ENCODE measurements at places on chromosomes 6 and 20. TPM values are rescaled to one million over a fixed set of nuclear protein-coding genes. Genes with fewer than 3 reads are reported as not detected.

GRCh38 chr20:39399463-39399862 is 437.3 kb downstream of the DHX35 start:
- no peak for DNase-seq

- DNase-seq: no peak
Observed at GRCh38 chr6:41404182-41404845, 68.9 kb downstream of the NCR2 start.

DNA sequence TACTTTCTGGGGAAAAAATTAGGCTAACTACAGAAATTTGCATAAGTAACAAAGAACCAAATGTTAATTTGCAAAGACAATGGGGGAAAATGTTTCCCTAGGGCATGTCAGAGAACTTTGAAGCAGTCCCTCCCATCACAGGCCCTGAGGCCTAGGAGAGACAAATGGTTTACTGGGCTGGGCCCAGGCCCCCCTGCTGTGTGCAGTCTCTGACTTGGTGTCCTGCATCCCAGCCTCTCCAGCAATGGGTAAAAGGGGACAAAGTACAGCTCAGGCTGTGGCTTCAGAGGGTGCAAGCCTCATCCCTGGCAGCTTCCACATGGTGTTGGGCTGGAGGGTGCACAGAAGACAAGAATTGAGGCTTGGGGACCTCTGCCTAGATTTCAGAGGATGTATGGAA is 788.4 kb downstream of the FRK start:
- DNase-seq: no peak

DNA sequence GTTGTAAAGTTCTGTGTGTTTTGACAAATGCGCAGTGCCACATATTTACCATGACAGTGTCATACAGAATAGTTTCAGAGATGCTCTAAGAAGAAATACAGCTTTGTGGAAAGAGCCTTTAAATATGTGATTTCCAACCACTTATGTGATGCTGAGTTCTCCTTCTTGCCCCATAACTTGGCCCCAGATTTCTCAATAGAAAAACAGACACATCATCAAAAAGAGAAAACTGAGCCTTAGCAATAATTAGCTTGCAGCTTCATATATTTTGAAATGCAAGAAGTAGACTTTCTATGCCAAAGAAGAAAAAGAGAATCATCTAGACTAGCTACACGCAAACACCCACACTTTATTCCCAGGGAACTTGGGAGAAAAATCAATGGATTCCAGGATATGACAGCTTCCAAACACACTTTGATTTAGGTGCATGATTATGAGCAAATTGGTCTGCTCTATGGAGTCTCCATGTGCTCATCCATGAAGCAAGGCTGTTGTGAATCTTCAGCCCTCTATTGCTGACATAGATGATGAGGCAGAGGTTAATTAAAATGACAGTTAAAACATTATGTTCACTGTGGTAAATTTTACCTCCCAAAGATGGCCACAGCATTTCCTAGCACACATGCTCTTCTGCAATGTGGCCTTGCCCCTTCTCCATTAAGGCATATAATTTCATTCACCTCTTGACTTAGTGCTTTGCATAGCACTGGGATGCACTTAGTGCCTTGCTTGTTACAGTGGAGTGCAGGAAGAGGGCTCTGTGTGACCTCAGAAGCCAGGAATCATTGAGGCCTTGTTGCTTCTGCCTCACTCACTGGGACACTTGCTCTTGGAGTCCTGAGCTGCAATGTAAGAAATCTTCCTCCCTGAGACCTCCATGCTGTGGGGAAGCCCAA is 174.6 kb downstream of the SYNDIG1 start:
- no peak for DNase-seq

- DNase-seq: no peak
Observed at GRCh38 chr20:45971425-45971674, 653 bp downstream of the ZNF335 start.

GRCh38 chr6:2028457-2029038 is 216.9 kb downstream of the GMDS start:
- DNase-seq: no peak

DNA sequence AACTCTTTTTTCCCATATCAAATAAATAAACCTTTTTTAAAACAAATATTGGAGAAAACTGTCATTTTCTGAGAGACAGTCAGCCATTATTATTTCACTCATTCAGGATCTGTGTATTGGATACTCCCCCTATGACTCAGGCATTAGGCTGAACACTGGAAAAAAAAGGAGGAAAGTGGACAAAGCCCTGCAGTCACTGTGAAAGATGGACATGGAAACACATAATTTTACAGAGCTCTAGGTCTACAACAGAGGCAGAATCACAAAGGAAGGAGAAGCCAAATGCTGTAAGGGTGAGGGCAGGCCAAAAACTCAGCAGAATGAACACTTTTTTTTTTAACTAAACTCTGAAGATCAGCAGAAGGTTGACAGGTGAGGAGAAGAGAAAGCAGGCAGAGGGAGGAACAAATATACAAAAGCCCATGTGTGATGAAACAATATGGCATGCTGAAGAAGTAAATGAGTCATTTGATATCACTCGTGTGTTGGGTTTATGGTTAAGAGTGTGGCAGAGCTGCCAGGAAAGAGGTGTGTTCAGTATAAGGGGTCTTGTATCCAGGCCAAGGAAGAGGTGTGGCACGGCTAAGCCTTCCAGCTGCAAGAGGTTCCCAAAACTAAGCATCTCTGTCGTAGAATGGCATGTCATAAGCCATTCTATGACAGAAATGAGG is 39.1 kb downstream of the EPB41L2 start:
- no peak for DNase-seq

SLC17A3 gene
- total RNA-seq: not detected

- DNase-seq: no peak
Observed at GRCh38 chr20:8356806-8357205, 224.7 kb downstream of the PLCB1 start.

- no peak for DNase-seq
Observed at GRCh38 chr6:100923481-100924165, 42.5 kb upstream of the ASCC3 start.

SYNCRIP gene
- 25.1 TPM for total RNA-seq

GRCh38 chr20:12924126-12924525 is 84.6 kb upstream of the SPTLC3 start:
- DNase-seq: no peak

AVP gene
- not detected for total RNA-seq

- DNase-seq: no peak
Observed at GRCh38 chr6:119591235-119591634, 241.7 kb upstream of the MAN1A1 start.

SLC35F1 gene
- 10.2 TPM for total RNA-seq

- DNase-seq: no peak
Observed at GRCh38 chr6:117463762-117464665, 18.5 kb upstream of the DCBLD1 start.

DNA sequence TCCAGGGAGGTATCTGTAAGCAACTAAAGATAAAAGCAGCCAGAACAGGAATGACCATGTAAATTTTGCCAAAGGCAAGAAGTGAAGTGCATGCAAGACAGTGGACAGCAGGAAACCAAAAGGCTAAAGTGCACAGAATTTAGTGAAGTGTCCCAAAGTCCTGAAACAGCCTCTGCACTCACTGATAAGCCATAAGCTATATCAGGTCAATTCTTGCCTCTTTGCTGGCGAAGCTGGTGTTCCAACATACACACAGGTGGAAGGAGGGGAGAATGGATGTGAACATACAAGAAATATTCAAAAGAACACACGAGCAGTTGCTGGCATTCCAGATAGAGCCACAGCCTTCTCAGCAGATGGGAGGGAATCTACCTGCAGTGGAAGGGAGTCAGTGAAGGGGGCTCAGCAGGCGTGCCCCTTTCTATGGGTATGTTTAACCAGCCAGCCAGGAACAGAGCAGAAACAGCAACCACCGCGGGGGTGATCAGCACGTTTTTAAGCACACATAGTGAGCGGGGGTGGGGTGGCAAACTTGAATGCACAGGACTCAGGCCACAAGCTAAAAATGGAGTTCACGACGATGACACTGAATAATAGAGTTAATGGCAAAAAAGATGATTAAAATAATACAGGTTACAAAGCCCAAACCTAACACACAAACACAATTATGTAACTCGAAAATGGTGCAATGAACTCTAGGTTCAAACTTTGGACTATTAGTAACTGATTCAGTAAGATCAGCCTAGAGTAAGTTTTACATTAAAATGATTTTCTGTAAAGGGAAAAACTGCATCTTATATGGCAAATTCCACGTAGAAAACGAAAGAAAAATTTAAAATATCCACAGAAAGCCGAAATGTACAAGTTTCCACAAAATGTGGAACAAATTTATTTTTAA is 1.2 kb downstream of the ECI2 start:
- peak; percentile 29 for DNase-seq

DNA sequence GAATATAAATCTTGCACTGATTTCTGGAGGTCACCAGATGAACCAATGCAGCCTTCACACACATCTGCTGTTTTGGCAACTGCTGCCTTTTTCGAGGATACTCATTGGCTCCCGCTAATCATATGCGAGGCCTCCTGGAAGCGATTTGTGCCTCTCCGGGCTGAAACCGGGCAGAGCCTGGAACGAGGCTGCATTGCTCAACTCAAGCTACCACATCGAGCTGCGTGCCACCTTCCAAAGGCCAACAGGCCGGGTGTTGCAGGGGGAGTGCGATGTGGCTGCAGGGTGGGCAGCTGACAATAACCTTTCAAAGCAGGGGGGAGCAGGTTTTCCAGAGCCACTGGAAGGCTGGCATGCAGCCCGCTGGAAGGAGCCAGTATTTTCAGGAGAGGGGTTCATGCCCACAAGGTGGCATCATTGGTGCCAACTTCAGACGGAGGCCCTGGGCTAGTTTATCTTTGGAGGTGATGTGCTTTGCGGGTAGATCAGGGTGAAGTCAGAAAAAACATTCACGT is 122.6 kb upstream of the IFNGR1 start:
- no peak for DNase-seq

DNA sequence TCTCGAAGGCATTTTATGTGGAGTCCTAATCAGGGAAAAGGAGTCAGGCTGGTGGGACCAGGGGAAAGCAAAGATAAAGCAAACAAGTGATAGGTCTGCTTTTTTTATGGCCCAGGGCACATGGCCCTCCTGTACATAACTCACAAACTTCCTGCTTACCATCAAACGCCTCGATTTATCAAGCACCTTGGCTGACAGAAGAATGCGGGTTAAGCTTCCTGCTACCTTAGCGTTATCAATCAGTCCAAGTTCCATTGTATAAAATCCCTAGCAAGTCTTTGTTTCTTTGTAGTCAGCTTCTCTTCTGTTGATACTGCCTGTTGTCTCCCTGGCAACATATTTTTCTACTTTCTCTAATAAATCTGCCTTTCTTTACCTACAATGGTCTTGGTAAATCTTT is 4.1 kb upstream of the TRIM27 start:
- DNase-seq: no peak

SLC13A3 gene
- 4.2 TPM for total RNA-seq

DNA sequence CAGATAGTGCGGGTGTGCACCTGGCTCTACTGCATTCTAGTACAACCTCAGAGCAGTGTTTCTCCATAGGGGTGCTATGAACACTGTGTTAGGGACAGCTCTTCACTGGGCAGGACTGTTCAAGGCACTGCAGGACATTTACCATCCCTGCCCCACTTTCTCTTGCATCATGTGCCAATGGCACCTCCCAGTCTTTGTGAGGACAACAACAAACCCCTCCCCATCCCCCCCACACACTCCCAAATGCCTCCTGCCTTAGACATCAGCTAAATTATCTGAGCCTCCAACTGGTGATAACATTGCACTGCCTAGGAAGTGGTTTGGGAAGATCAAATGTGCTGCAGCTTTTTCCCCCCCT is 98.9 kb downstream of the FYN start:
- DNase-seq: no peak

- DNase-seq: no peak
Observed at GRCh38 chr20:2952766-2953165, 79.5 kb downstream of the PTPRA start.

GRCh38 chr6:72283571-72283970 is 338.3 kb upstream of the KCNQ5 start:
- no peak for DNase-seq

MEP1A gene
- under 0.01 TPM for total RNA-seq

- DNase-seq: no peak
Observed at GRCh38 chr6:148502083-148502772, 159.6 kb downstream of the SASH1 start.

FAM83C gene
- total RNA-seq: not detected

VEGFA gene
- 247 TPM for total RNA-seq

- no peak for DNase-seq
Observed at GRCh38 chr20:58665606-58666005, 14.5 kb downstream of the STX16 start.

AFG1L gene
- 1.3 TPM for total RNA-seq

HDGFL1 gene
- total RNA-seq: not detected

DNA sequence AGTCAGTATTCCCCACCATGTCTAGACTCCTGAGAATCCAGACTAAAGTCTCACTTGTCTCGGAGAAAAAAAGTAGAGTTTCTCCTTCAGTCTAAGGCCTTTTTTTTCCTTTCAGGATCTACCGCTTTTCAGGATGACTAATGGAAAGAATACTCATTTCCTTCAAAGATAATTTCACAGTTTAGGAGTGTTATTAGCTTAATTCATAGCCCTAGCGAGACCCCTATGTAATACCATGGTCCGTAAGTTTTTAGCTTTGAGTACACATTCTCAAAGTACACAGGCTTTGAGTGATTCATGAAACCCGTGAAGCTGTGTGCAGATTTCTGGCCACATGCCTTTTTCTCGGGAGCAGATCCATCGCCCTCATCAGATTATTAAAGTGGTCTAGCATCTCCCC is 133.1 kb downstream of the SOX4 start:
- DNase-seq: no peak

- no peak for DNase-seq
Observed at GRCh38 chr6:583635-584034, 73.3 kb downstream of the HUS1B start.

NDUFAF5 gene
- total RNA-seq: 30.6 TPM

DNA sequence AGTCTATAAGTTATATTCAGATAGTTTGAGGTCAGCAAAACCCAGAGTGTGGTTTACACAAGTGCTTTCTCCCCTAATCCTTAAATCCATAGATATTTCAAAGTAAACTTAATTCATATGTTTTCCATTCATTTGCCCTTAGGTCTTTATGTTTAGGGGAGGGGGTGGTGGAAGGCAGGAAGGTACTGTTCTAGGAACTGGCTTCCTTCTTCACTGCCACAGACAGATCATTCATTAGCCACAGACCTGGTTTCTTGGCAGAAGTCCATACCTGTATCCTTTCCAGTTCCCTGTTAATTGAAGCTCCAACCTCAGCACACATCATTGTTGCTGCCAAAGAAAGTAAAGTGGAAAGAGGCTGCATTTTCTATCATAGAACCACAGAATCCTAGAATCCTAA is 123.0 kb downstream of the AIG1 start:
- DNase-seq: no peak

HSPA1L gene
- 1.5 TPM for total RNA-seq

GRCh38 chr6:501891-502601 is 110.5 kb downstream of the IRF4 start:
- no peak for DNase-seq

RREB1 gene
- 27.5 TPM for total RNA-seq

- peak; percentile 41 for DNase-seq
Observed at GRCh38 chr6:25297039-25297441, 17.9 kb downstream of the CARMIL1 start.

- DNase-seq: no peak
Observed at GRCh38 chr6:5099537-5099936, 14.4 kb downstream of the PPP1R3G start.

ZSCAN31 gene
- 3.5 TPM for total RNA-seq

Measured in uterus (tissue), 4 donors.